ENCODE measurements at places on chromosomes 3 and 15.

- no peak for DNase-seq
Measured at GRCh38 chr3:155326244-155326643, 32.8 kb upstream of the STRIT1 start.

GRCh38 chr15:101801048-101801447, 2.3 kb upstream of the OR4F6 start:
- DNase-seq = no peak

DNA sequence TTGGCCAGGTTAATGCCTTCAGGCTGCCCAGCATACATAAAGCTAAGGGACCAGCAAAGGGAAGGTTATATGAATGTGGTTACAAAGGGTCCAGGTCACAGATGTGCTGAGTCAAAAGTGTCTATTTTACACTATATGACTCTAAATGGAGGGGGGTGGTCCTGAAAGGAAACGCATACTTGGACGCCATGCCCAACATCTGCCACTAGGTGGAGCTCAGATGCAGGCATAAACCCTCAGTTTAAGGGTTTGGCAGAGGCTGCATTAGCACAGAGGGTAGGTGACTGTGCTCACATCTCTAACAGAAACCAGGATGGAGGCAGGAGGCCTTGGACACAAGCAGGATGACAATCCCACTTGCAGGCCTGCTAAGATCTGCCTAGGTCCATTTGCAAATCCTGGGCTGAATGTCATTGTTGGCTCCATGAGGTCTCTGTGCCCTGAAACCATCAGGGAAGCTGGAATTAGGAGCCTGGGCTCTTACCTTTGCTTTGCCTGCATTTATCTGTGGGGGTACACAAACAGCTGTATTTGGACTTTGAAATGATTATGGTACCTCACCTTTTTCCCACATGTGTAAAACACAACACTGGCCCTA, 55.8 kb downstream of the ZNF621 start:
- peak; percentile 51 for DNase-seq

- no peak for DNase-seq
Measured at GRCh38 chr15:68580026-68580882, 1.5 kb downstream of the CORO2B start.

DNA sequence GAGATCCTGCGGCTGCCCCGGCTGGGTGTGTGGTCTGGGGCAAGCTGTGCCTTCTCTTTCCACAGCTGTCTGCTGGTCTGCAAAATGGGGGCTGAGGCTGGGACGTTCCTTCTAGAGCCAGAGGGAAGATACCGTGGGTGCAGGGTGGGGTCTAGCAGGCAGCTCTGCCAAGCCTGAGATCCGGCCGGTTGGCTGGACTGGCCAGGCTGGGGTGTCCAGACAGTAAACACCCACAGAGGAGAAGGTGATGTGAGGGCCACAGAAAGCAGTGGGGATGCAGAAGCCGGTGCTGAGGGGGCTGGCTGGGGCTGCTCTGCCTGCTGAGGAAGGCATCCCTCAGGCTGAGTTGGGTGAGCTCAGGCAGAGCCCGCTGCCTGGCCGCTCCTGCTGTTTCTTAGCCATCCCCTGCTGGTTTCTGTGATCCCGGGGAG, 46.1 kb downstream of the FBLN2 start:
- DNase-seq = no peak

DNA sequence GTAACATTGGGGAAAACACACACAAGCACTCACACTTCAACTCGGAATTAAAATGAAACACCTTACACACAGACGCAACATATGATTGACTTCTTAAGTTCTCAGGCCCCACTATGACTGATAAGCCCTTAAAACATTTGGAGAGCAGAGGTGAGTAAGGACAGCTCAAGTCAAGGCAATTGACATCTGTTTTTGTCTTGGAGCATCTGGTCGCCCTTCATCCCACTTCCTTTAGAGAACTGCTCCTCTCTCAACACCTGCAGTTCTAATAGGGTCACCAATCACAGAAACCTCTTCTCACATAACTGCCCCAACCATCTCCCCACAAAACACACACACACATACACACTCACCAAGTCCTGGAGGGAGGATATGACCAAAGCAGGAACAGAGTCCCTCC, 43.4 kb downstream of the ERC2 start:
- DNase-seq = no peak

GRCh38 chr3:129317014-129317771, 38.5 kb downstream of the HMCES start:
- DNase-seq = no peak

GRCh38 chr15:96213045-96213444, 117.5 kb upstream of the NR2F2 start:
- DNase-seq = no peak

GRCh38 chr3:54663501-54664011, 264.3 kb downstream of the LRTM1 start:
- no peak for DNase-seq

DNA sequence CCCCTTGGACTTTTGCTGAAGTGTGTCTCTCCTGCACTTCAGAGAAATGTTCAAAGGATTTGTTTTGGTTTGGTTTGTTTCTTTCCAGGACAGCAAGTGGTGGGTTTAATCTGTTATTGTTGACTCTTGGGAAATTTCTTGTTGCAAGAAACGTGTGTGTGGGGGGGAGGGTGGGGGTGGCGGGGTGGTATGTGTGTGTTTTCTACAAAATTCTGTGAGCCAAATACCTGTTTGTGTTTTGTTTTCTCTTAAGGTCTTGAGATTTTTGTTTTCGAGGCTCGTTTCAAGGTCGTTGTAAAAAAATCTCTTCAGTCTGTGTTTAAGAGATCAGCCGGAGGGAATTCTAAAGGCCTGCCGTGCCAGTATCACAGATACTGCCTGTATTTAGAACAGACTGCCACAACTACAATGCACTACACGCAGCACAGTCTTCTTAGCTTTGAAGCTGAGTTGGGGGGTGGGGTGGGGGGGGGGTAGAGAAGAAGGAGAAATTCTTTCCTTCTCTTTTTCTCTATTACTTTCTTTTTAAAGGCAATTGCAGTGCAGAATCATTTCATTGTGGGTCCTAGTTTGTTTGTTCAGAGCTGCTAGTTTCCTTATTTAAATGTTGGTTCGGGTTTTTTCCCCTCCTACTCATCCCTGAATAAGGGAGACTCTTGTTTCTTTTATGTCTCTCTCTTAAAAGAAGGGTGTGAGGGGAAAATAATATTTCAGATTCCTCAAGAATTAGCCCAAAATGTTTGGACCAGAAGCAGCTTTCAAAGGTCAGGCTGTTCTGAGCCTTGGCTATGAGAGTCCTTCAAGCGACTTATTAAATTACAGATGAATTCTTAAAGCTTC, 1.4 kb upstream of the BCL6 start:
- no peak for DNase-seq

GRCh38 chr3:128271536-128272332, 118.5 kb downstream of the EEFSEC start:
- DNase-seq = no peak

DNA sequence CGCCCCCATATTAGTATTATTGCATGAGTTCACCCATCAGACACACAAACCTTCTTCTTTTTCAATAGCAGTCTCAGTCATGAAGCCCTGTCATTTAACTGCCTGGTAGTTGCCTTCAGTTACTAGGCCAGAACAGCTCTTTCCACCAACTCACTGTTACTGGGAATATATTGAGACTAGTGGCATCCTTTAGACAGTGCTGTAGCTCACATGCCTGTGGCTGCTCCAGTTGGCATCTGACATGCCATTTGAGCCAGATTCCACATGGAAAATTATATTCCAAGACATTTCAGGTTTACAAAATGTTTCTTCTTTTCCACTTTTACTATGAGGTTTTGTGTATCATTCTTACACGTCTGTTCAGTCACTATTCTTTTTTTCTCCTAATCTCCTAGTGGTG, 146.1 kb downstream of the GHSR start:
- DNase-seq = no peak

GRCh38 chr15:82554351-82554750, 14.1 kb upstream of the RPS17 start:
- no peak for DNase-seq

- DNase-seq = no peak
Measured at GRCh38 chr15:59307165-59307537, 65.5 kb downstream of the MYO1E start.

GRCh38 chr3:160049565-160049964, 60.9 kb downstream of the IL12A start:
- DNase-seq = no peak

DNA sequence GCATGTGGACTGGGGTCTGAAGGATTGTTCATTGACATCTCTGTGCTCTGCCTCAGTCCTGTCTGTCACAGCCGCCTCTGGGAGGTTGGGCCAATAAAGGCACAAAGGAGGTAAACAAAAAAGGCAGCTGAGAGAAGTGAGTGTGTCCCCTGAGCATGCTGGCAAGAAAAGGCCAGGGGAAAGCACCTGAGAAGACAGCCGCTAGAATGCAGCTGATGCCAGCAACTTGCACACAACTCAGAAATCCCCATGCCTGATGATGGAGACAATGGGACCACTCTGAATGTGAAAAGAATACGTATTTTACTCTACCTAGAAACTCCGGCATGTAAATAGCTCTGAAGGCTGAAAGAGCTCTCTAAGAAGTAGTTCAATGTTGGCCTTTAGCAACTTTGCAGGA, 118.7 kb downstream of the KCNH8 start:
- no peak for DNase-seq

DNA sequence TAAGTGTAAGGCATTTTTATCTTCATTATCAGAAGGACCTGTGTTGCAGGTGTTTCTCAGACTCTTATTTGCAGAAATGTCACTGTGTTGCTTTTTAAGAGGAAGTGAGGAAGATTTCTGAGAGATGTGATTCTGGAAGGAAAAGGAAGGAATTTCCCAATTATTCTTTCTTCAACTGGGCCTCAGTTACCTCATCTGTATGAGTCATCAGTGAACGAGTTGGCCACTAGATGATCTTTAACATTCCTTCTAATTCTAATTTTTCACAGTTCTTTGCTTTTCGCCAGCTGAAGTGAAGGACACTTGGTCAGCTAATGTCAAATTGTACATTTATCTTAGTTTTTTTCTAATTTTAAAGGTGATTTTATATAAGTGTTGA, 28.9 kb downstream of the CLEC3B start:
- DNase-seq = no peak

- no peak for DNase-seq
Measured at GRCh38 chr15:40069178-40070165, 30.5 kb upstream of the SRP14 start.

GRCh38 chr3:184784731-184785500, 27.1 kb upstream of the VPS8 start:
- DNase-seq = no peak

DNA sequence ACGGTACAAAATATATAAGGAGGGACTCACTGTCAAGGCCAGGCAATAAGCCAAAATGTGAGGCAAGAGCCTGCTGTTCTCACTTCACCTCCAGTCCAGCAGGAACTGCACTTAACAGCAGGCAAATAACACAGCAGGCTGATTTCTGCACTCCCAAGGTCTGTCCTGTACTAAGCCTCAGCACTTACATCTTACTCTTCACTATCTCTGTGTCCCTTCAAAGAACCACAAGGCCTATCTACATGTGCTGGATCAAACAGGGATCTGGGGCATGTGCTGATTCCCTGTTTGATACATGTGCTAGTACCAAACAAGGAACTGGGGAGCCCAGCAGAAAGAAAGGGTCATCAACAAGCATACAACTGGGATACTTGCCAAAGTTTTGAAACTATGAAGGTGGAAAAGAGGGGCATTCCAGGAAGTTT, 22.2 kb downstream of the UACA start:
- DNase-seq = no peak

DNA sequence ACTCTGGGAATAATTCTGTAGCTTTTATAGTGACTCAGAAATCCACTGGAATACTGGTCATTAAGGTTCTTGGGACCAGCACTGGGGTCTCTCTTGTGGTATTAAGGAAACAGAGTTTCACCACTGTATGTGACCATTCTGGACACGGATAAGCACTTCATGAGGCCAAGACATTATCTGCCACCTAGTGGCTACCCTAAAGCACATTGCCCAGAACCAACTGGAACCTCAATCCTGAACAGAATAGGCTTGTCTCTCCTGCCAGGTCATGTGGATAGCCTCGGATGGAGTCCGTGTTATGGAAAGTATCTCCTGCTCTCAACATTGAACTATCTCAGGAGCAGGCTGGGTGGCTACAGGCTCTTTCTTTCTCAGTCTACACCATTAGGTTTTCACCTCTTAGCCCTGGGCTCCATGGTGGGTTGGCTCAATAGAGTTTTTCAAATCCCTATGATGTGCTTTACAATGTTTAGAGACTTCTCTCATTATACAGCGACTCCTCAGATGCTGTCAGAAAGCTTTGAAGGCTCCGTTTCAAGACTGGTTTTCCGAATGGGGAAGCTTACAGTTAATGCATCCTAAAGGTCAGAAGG, 167.6 kb upstream of the ST8SIA2 start:
- DNase-seq = no peak

- no peak for DNase-seq
Measured at GRCh38 chr3:47411696-47412452, 31.1 kb downstream of the PTPN23 start.

DNA sequence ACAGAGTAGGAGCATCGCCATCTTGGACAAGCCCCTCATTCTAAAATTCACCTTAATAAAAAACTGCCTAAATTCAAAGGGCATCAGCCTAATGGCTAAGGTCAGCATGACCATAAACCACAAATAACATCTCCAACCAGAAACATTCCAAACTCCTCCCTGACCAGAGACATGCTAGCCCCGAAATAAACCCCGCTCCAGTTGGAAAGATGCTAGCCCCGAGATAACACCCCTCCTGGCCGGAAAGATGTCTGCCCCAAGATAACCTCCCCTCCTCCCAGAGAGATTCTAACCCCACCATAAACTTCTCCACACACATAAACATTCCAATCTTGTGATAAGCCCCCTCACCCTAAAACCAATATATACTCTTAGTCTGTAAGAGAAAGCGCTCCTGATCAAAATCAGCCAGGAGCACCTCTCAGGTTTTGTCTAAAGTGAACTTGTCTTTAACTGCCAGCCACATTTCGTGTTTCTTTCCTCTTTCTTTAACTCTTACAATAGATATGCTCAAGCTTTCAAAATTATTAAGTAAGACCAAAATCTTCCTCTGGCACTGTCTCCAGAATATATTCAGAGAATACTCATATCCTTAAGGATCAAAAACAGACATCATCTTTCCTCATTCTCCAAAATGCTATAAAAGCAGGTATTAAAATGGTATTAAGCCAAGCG, 104.1 kb downstream of the GSK3B start:
- no peak for DNase-seq

DNA sequence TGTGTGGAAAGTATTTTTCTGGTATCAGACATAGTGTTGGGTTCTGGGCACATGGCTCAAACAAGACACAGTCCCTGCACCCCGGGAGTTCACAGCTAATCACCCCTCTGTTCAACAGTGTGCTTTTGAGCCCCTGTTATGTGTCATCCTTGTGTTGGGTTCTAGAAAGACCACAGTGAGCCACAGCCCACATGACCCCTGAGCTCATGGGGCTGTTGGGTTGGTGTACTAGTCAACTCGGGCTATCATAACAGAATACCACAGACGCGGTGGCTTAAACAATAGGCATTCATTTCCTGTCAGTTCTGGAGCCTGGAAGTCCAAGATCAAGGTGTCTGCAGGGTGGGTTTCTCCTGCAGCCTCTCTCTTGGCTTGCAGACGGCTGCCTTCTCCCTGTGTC, 100.0 kb downstream of the DNAJB8 start:
- no peak for DNase-seq

GRCh38 chr3:31878231-31878838, 102.7 kb downstream of the OSBPL10 start:
- no peak for DNase-seq

- no peak for DNase-seq
Measured at GRCh38 chr3:85710490-85710889, 751.7 kb downstream of the CADM2 start.

Measured in activated CD4-positive, alpha-beta T cell treated with anti-CD3 and anti-CD28 coated beads, Interleukin-2, amount 50 U/mL, for 24 hours (primary cell).